ENCODE measurements at places on chromosomes 6 and 20.

- peak; percentile 76 for DNase-seq
Observed at GRCh38 chr20:13995841-13996240, 525 bp downstream of the MACROD2 start.

DNA sequence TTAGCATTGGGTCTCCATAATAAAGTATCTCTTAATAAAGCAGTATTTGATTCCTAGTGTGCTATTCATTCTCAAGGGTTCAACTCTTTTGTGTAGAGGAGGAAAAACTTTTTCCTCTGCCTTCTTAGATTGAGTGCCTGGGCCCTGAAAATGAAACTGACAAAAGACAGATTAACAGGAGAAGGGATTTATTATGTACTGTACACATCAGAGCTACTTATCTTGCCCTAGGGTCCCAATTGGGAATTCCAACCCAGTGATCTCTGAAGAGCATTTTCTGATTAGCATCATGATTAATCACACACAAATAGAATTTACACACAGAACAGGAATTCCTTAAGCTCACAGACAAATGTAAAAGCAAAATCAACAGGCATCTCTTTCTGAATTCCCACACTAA, 128.9 kb downstream of the CD164 start:
- DNase-seq, result no peak

- no peak for DNase-seq
Observed at GRCh38 chr6:144782634-144783033, 497.5 kb downstream of the UTRN start.

- peak; percentile 85 for DNase-seq
Observed at GRCh38 chr20:10674684-10675449, 1.1 kb upstream of the JAG1 start.

GRCh38 chr6:159012201-159012600, 12.2 kb upstream of the RSPH3 start:
- no peak for DNase-seq

DNA sequence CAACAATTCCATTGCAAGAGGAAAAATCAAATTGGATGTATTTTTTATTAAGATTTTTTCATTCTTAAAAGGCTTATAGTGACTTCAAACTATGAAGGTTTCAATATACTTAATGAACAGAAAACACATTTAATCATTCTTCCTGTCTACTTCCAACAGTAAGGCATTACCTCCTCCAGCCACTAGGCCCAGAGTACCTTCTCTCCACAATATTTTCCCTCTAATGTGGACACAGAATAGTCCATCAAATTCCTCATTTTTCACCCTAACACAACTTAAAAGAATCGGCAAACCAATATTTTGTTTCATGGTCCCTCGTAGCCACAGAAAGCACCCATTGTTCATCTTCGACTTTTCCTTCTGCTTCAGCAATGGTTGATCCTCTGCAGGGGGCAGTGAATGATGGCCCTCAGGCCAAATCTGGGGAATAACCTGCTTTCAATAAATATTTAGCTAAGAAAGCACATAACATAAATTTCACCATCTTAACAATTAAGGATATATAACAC, 335.4 kb upstream of the ID4 start:
- DNase-seq, result no peak

GRCh38 chr20:49230021-49230420, 10.8 kb downstream of the DDX27 start:
- DNase-seq, result peak; percentile 16

- no peak for DNase-seq
Observed at GRCh38 chr6:52541135-52541534, 35.7 kb downstream of the TRAM2 start.

- DNase-seq, result no peak
Observed at GRCh38 chr6:163630096-163630495, 215.6 kb downstream of the QKI start.

GRCh38 chr20:41480054-41480770, 113.6 kb upstream of the EMILIN3 start:
- DNase-seq, result no peak

- no peak for DNase-seq
Observed at GRCh38 chr6:69581581-69581980, 215.2 kb downstream of the LMBRD1 start.

- no peak for DNase-seq
Observed at GRCh38 chr6:13635948-13636658, 21.0 kb downstream of the NOL7 start.

GRCh38 chr6:26576407-26576843, 20.3 kb upstream of the ABT1 start:
- DNase-seq, result no peak

DNA sequence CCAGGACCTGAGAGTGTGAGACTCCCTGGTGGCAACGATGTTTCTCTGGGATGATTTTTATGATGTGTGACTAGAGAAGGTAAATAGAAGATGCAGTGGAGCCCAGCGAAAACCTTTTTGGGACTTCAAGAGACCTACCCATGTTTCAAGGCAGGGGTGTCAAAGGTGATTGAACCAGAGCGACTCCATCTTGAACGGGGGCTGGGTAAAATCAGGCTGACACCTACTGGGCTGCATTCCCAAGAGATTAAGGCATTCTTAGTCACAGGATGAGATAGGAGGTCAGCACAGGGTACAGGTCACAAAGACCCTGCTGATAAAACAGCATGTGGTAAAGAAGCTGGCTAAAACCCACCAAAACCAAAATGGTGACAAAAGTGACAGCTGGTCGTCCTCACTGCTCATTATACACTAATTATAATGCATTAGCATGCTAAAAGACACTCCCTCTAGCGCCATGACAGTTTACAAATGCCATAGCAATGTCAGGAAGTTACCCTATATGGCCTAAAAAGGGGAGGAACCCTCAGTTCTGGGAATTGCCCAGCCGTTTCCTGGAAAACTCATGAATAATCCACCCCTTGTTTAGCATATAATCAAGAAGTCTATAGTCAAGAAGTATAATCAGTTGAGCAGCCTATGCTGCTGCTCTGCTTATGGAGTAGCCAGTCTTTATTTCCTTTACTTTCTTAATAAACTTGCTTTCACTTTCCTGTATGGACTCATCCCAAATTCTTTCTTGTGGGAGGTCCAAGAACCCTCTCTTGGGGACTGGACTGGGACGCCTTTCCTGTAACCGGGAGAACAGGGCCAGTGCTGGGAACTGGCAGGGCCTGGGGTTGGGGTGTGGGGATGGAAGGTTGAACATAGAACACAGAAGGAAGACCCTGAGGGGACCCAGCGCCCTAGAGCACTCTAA, 526.4 kb downstream of the QKI start:
- no peak for DNase-seq

DNA sequence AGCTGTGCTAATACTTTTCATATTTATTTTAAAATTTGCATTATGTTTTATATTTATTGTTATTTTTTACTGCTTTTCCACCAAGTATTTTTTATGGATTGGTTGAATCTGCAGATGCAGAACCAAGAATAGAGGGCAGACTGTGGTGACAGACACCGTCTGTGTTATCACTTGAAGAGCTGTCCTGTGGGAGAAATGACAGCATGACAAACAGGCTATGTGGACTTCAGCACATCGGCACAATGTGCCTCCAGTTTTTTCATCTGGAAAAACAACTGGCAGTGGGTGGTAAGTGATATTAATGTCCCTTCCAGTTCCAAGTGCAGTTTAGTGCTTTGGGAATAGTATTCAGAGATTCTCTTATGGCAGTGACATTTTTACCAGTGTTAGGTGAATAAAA, 492.9 kb downstream of the PRKN start:
- peak; percentile 7 for DNase-seq

DNA sequence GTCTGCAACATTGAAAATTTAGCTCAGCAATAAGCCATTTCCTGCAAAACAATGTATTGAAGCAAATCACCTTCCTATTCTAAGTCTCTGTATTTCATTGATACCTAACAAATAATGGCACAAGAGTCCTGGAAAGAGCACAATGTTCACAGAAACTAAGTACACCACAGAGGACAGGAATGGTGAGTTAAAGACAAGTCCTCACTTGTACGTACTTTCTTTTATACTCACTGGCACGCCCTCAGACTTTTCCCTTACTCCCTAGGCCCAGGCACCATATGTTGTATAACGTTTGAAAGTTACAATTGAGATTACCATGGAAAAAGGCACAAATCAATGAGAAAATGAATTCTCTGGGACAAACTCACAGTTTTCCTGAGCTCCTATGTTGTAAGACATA, 683.0 kb upstream of the MANEA start:
- DNase-seq, result no peak

DNA sequence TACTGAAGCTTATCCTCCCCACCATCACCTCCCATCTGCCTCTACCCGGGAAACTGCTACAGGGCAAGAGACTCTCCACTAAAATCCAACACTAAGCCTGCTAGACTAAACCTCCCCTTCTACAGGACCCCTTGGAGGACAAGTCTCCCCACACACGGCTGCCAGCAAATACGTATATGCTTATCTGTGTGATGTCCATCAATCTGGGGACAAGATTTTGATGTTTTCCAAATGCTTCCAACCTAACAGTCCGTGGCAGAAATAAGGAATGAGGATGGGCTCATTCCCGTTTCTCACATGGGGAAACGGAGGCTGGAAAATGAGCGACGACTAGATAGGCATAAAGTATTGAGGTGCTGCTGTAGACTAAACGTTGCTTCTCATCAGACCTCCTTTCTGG, 1.8 kb downstream of the KCNK5 start:
- no peak for DNase-seq
